ENCODE measurements at places on chromosomes 7 and 10. TPM values are rescaled to one million over a fixed set of nuclear protein-coding genes. Genes with fewer than 3 reads are reported as not detected.

TYW1B gene
- 4.6 TPM for total RNA-seq

DNA sequence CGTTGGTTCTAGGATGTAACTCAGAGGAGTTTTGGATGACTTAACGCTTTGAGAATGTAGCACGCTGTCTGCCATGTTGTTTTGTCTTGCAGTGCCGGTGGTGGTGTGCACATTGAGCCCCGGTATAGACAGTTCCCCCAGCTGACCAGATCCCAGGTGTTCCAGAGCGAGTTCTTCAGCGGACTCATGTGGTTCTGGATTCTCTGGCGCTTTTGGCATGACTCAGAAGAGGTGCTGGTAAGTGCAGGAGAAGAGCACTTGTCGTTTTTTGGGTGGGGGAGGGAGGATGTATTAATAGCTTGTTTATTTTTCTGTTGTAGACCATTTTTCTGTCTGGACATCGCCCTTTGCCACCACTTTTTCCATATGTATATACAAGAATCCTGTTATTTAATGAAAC is 6.3 kb downstream of the NDUFB2 start:
- DNase-seq: no peak

PIK3CG gene
- total RNA-seq: 1.2 TPM

PLXNA4 gene
- total RNA-seq: not detected

ASAH2B gene
- 5.7 TPM for total RNA-seq

PRKRIP1 gene
- 30.7 TPM for total RNA-seq

SRRM3 gene
- 0.24 TPM for total RNA-seq

- no peak for DNase-seq
Observed at GRCh38 chr10:125881192-125881591, at the start of gene DHX32. Gene DHX32, minus strand, starts transcription at chr10:125881292. Its CDS starts 468 bp downstream, at chr10:125880824.

DNA sequence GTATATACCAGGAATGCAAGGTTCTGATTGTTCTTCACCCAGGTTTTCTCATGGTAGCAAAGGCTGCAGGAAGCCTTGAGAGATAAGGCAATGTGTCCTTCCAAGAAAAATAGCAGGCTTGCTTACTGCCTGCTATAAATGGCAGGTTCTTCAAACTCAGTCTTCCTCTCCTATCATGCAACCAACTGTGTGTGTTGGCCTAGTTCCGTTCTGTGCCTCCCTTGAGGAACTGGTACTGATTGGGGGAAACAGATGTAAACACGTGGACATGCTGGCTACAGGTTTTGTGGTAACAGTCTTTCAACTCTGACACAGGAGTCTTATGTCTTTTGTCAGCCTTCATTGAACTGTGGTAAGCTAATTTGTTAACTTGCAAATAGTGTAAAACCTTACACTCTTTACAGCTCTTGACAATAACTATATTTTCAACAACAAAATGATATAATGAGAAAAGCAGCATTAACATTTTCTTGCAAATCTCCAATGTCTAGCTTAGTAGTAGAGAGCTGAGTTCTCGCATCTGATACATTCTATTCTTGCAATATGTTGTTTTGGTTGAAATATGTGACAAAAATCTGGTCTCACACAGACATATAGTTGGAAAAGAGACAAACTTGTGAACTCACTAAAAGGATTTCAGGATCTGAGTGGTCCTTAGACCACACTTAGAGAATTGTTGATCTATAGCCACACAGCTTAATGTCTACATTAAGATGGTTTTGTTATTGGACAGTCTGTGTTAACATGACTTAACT is 54.7 kb upstream of the LSM8 start:
- no peak for DNase-seq

JAKMIP3 gene
- total RNA-seq: 0.16 TPM

GRCh38 chr10:91680487-91680886 is 47.6 kb upstream of the PPP1R3C start:
- no peak for DNase-seq

GRCh38 chr10:117249493-117250093 is 8.7 kb downstream of the SLC18A2 start:
- DNase-seq: no peak

LRRC61 gene
- not detected for total RNA-seq

R3HCC1L gene
- 18.3 TPM for total RNA-seq

GRCh38 chr7:34061149-34061548 is 155.8 kb downstream of the BMPER start:
- DNase-seq: no peak

TEX36 gene
- not detected for total RNA-seq

DNA sequence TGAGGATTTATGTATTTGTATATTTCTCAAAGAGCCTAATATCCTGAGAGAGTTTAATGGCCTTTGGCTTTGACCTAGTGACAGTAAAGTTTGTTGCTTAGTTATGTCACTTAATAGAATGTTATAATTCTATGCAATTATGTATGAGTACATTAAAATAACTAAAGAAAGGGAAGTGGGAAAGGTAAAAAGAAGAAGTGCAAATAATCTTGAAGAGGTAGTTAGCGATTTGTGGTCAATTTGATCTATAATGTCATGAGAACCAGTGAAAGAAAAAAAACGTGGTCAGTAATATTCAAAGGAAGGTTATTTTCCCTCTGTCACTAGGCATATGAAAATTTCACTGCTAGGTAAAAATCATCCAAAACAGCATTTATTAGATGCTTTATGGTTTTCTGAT is 143.4 kb upstream of the LSM8 start:
- DNase-seq: no peak

GRCh38 chr7:95550546-95550945 is 45.8 kb downstream of the PDK4 start:
- DNase-seq: no peak

DNA sequence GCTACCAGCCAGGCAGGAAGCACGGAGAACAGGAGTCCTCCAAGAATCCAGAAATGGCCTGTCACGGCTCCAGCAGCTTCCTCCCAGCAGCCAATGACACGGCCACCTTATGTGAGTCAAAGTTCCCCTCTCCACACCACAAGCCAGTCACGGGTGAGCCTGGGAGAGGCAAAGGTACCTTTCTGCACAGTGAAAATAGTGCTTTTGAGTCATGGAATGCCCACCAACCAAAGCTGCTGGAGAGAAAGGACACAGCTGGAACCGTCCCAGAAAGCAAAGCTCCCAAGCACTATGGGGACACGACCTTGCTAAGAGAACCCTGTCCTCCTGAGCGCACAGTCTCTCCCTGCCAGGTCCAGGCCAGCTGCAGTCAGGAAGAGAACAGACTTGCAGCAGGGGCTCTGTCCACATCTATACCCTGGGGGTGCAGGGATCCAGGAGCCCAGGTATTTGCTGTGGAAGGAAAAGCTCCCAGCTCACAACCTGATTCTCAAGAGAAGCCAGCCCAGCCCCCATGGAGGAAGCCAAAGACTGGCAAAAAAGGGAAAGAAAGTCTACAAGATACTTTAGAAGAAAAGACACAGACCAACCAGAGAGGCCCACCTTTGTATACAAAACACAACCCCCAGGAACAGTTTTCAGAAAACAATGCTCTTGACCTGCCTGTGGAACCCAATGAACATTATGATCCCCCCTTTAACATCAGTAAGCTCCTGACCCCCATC is 24.4 kb downstream of the C10orf71 start:
- no peak for DNase-seq

DNA sequence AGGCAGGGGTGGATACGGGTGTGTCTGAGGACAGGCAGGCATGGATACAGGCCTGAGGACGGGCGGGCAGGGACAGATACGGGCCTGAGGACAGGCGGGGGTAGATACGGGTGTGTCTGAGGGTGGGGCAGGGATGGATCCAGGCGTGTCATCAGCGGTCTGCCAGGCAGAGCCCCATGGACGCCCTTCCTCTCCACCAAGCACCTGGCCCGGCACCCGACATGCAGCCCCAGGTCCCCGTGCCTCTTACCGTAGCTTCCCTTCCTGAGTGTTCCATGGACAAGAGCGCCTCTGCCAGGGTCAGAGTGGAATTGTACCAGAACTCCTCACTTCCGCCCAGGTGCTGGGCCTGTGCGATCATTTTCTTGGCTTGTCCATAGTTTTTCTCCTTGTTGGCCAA is 74.6 kb upstream of the NKX6-2 start:
- DNase-seq: no peak

DNA sequence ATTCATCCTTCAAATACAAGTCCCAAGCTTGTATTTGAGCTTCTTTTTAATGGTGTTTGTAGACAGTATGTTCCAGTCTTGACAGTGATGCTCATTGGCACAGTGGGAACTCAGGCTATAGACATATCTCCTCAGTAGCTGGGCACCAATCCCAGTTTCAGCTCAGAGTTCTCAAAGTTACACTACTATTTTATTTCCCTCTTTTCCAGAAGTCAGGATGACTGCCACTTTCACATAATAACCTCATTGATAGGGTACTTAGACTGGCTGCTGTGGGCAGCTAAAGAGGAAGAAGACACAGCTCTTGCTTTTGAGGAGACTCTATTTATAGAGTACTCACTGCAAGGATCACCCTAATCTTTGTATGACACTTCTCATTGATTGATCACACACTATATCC is 2.4 kb downstream of the GBF1 start:
- no peak for DNase-seq

KCNIP2 gene
- total RNA-seq: 0.58 TPM

FZD1 gene
- total RNA-seq: 9.9 TPM

SPDYE3 gene
- total RNA-seq: not detected

Measured in SJSA1 (cell line).